Heart right ventricle (tissue), 16 donors: ENCODE measurements at places on chromosomes 13 and 19. TPM values are rescaled to one million over a fixed set of nuclear protein-coding genes. Genes with fewer than 3 reads are reported as not detected.

DNA sequence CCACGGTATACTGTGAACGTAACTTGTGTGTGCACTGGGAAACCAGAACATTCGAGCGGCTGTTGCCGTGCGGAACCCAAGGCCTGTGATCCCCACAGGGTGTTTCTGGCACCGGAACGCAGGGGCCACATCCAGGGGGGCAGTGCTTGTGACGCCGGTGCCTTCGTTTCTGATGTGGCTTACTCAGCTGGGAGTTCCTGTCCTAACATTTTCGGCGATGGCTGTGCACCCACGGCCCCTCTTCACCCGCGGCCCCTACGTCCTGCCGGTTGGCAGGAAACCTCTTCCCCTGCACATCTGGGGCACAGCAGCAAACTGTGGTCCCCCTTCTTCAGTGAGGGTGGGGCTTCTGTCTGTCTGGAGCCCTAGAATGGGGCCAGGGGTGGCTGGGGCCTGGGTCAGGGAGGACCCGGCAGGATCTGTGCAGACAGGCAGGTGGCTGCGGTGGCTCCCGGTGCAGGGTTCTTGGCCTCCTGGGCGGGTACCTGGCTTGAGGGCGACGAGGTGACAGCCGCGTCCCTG is 26.2 kb downstream of the CSNK1G2 start:
- no peak for DNase-seq
- H3K36me3 ChIP-seq = peaks cover 35% of the 10 kb centered on the region
- H3K27me3 ChIP-seq = no peaks in the 10 kb centered on the region
- no peak overlapping the region for H3K4me3 ChIP-seq
- no peak overlapping the region for H3K27ac ChIP-seq

TJP3 gene
- not detected for total RNA-seq

ZNF471 gene
- 5.7 TPM for total RNA-seq

DNA sequence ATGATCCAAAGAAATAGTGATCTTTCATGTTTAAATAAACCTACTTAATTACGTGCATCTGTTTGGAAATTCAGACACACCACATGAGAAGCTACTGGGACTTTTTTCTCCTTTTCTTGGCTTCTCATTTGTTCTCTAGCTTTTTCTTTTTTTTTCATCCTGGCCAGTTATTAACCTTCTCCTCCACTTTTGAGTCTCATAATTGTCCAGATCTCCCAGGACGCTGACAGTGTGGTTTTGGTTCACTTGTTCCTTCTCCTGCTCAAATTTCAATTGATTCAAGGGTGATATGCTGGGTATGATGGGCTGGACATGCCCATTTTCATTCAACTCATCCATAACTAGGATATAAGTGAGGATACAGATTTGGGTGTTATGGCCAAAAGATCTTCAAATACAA is 152.3 kb downstream of the TM9SF2 start:
- no peaks in the 10 kb centered on the region for H3K36me3 ChIP-seq
- H3K27me3 ChIP-seq = no peaks in the 10 kb centered on the region
- no peaks in the 10 kb centered on the region for H3K4me1 ChIP-seq
- H3K4me3 ChIP-seq = no peak overlapping the region
- DNase-seq = no peak

ABCA7 gene
- total RNA-seq = 5.8 TPM

- no peak overlapping the region for H3K4me3 ChIP-seq
- H3K27me3 ChIP-seq = no peaks in the 10 kb centered on the region
- no peak for DNase-seq
- H3K4me1 ChIP-seq = peaks cover 28% of the 10 kb centered on the region
- peaks cover 2% of the 10 kb centered on the region for H3K36me3 ChIP-seq
These were observed 5.5 kb downstream of the SIN3B start for GRCh38 chr19:16834747-16835146.

GRCh38 chr13:36088001-36088400 is 43.2 kb downstream of the DCLK1 start:
- no peaks in the 10 kb centered on the region for H3K4me1 ChIP-seq
- no peaks in the 10 kb centered on the region for H3K36me3 ChIP-seq
- no peak overlapping the region for H3K27ac ChIP-seq
- no peak overlapping the region for H3K4me3 ChIP-seq

DNA sequence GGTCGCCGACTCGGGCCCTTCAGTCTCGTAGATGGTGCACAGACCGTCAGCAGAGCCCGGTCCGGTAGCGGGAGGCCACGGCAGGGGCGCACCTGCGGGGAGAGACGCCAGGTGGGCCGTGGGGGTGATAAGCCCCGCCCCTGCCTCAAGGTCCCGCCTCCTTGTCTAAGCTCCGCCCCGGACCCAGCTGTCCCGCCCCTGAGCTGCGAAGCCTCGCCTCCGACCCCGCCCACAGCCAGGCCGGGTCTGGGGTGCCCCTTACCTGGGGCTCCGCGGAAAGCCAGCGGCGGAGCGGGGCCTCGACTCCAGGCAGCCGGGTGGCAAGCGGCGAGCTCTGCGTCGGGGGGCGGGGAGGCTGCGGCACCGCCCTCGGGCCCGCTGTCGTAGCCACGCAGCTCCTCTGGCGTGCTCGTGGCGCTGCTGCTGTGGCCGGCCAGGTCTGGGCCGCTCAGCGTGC is 4.7 kb downstream of the PRR36 start:
- H3K4me1 ChIP-seq = peaks cover 38% of the 10 kb centered on the region
- peak; percentile 66 for DNase-seq
- peak overlapping the region; percentile 44 for H3K4me3 ChIP-seq
- H3K36me3 ChIP-seq = no peaks in the 10 kb centered on the region
- H3K27ac ChIP-seq = no peak overlapping the region

KLK14 gene
- 0.64 TPM for total RNA-seq

PCP2 gene
- 0.35 TPM for total RNA-seq

U2AF2 gene
- total RNA-seq = 90.7 TPM

- peaks cover 53% of the 10 kb centered on the region for H3K4me1 ChIP-seq
- no peak for DNase-seq
- H3K27ac ChIP-seq = peak overlapping the region; percentile 13
- H3K36me3 ChIP-seq = peaks cover 5% of the 10 kb centered on the region
- H3K4me3 ChIP-seq = no peak overlapping the region
These were observed 7.5 kb downstream of the ELAVL1 start for GRCh38 chr19:7997809-7998480.

DNA sequence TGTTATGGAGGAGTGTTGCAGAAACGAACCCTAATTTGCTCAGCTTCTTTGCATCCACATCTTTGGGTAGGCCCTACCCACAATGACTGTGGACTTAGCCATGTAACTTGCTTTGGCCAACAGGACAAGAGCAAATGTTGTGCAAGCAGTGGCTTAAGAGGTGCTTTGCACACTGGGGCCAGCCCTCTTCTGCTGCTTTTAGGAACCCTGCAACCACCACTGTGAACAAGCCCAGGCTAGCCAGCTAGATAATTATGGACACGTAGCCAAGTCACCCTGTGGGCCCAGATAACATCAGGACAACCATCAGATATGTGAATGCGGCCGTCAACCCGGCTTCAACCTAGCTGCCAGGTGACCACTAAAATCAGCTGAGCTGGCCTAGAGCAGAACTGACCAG is 17.1 kb downstream of the C19orf47 start:
- H3K27me3 ChIP-seq = no peaks in the 10 kb centered on the region
- no peaks in the 10 kb centered on the region for H3K4me1 ChIP-seq
- H3K27ac ChIP-seq = no peak overlapping the region
- no peak for DNase-seq

DNA sequence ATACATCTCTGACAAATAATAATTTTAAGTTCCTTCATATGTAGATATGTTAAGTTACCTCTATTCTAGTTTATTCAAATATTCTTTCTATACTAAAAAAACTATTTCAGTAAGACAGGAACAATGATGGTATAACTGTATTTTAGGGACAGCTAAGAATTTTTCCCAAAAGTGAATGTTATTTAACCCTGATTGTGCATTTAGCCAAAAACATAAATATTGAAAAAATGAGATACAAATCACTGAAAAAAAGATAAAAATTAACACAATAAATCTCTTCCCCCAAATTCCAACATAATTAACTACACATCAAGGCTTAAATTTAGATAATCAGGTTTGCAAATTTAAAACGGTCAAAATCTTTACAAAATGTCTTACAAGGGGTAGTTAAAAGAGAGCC is 58.1 kb downstream of the KCNRG start:
- no peaks in the 10 kb centered on the region for H3K27me3 ChIP-seq
- no peak overlapping the region for H3K27ac ChIP-seq
- no peaks in the 10 kb centered on the region for H3K36me3 ChIP-seq
- DNase-seq = no peak

KLK4 gene
- total RNA-seq = not detected

DNA sequence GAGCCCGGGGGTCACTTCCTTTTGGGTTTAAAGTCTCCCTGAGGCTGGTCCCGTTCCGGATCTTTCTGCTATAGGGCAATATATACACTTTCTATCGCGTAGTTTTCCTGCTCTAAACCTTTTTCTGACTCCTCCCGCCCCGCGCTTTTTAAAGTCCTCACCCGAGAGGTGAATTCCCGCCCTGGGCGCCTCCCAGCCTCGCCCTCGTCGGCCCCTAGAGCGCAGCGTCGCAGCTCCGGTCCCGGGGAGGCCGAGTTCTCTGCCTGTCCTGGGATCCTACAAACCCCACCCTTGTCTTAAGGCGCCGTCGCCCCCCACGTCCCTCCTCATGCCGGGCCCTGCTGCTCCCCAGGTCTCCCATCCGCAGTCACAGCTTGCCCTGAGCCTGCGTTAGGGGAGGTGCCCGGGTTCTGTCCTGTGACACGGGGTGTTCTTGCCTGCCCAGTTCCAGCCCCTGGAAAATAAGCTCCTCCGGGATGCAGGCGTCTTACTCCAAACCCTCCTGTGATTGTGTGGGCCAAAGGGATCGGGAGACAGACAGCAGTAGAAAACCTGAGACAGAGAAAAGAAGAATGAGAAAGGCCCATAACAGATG is 491 bp downstream of the ZNF525 start:
- DNase-seq = peak; percentile 24
- peaks cover 8% of the 10 kb centered on the region for H3K4me1 ChIP-seq
- peak overlapping the region; percentile 68 for H3K4me3 ChIP-seq
- H3K27ac ChIP-seq = peak overlapping the region; percentile 48
- no peaks in the 10 kb centered on the region for H3K27me3 ChIP-seq
- H3K36me3 ChIP-seq = no peaks in the 10 kb centered on the region

GJB2 gene
- 0.28 TPM for total RNA-seq

GRCh38 chr13:75417012-75417384 is 65.0 kb downstream of the TBC1D4 start:
- H3K4me1 ChIP-seq = peaks cover 71% of the 10 kb centered on the region
- no peaks in the 10 kb centered on the region for H3K36me3 ChIP-seq
- H3K27me3 ChIP-seq = no peaks in the 10 kb centered on the region
- no peak overlapping the region for H3K4me3 ChIP-seq

ZNF850 gene
- 1.9 TPM for total RNA-seq

ACP5 gene
- total RNA-seq = 4.3 TPM

DNA sequence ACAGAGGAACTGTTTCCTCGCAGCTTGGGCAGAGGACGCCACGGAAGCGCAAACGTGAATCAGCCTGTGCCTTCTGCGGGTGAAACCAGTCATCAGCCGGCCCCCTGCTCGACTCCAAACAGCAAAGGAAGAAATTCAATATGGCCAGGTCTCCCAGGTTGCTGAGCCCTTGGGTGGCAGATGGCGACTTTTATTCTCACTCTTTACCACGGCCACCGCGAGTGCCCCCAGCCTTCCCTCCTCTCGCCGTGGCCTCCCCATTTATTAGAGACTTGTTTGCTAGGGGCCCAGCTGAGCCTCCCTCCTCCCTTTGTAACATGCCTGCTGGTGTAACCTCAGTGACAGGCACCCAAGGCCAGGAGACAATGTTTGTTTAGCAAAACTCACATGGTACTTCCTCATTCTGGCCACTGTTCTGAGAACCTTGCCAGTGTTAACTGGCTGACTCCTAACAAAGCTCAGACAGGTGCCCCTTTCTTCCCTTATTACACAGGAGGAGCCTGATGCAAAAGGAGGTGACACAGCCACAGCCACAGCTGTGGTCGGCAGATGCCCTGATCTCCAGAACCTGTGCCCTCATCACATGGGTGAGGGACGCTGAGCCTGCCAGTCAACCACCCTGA is 5.8 kb downstream of the RAB20 start:
- peaks cover 7% of the 10 kb centered on the region for H3K36me3 ChIP-seq
- no peak overlapping the region for H3K4me3 ChIP-seq
- no peak for DNase-seq
- no peak overlapping the region for H3K27ac ChIP-seq
- no peaks in the 10 kb centered on the region for H3K27me3 ChIP-seq
- H3K4me1 ChIP-seq = peaks cover 63% of the 10 kb centered on the region

TLE6 gene
- 0.37 TPM for total RNA-seq

SLITRK5 gene
- not detected for total RNA-seq

STARD13 gene
- total RNA-seq = 38.3 TPM

- H3K27ac ChIP-seq = no peak overlapping the region
- no peaks in the 10 kb centered on the region for H3K27me3 ChIP-seq
- DNase-seq = no peak
- no peaks in the 10 kb centered on the region for H3K4me1 ChIP-seq
These were observed 313.4 kb upstream of the TMTC4 start for GRCh38 chr13:100987948-100988347.

GRCh38 chr13:30037306-30037705 is 186.9 kb upstream of the UBL3 start:
- no peak overlapping the region for H3K4me3 ChIP-seq
- H3K27me3 ChIP-seq = peaks cover 18% of the 10 kb centered on the region
- peaks cover 11% of the 10 kb centered on the region for H3K4me1 ChIP-seq
- no peak overlapping the region for H3K27ac ChIP-seq
- no peaks in the 10 kb centered on the region for H3K36me3 ChIP-seq

DNA sequence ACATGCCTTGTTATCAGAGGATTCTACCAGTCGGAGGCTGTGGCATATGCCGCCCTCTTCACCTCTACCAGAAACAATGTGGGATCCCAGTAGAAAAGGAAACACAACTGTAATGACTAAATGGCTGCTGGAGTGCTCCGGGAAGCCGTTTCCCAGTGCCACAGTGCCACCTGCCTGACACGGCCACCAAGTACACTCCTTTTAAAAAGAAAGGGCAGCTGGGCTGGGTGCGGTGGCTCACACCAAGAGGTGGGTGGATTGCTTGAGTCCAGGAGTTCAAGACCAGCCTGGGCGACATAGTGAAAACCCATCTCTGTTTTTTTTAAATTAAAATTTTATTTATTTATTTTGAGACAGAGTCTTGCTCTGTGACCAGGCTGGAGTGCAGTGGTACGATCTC is 67.3 kb downstream of the TRPM4 start:
- H3K4me3 ChIP-seq = no peak overlapping the region
- DNase-seq = no peak
- H3K27me3 ChIP-seq = no peaks in the 10 kb centered on the region
- no peak overlapping the region for H3K27ac ChIP-seq
- no peaks in the 10 kb centered on the region for H3K36me3 ChIP-seq
- H3K4me1 ChIP-seq = peaks cover 6% of the 10 kb centered on the region

- H3K36me3 ChIP-seq = no peaks in the 10 kb centered on the region
- H3K27ac ChIP-seq = peak overlapping the region; percentile 41
- H3K27me3 ChIP-seq = no peaks in the 10 kb centered on the region
These were observed 3.8 kb downstream of the KDM4B start for GRCh38 chr19:4972509-4973230.

GRCh38 chr13:62321895-62322294 is 906.2 kb upstream of the PCDH20 start:
- H3K27ac ChIP-seq = no peak overlapping the region
- DNase-seq = no peak

GRCh38 chr19:46492841-46493235 is 2.8 kb downstream of the PNMA8B start:
- H3K36me3 ChIP-seq = no peaks in the 10 kb centered on the region
- H3K4me3 ChIP-seq = peak overlapping the region; percentile 58
- no peak for DNase-seq
- H3K4me1 ChIP-seq = peaks cover 50% of the 10 kb centered on the region

- H3K4me3 ChIP-seq = no peak overlapping the region
- H3K36me3 ChIP-seq = no peaks in the 10 kb centered on the region
- H3K4me1 ChIP-seq = no peaks in the 10 kb centered on the region
- H3K27ac ChIP-seq = no peak overlapping the region
- DNase-seq = no peak
These were observed 23.5 kb downstream of the EBPL start for GRCh38 chr13:49667773-49668172.
